Body of pancreas (tissue), 4 donors: ENCODE measurements at places on chromosomes 4 and X. TPM values are rescaled to one million over a fixed set of nuclear protein-coding genes. Genes with fewer than 3 reads are reported as not detected.

XPNPEP2 gene
- total RNA-seq: 5.6 TPM

SRPX2 gene
- 15.5 TPM for total RNA-seq

FAM120C gene
- total RNA-seq: 4.2 TPM

PHOX2B gene
- not detected for total RNA-seq

NPY2R gene
- under 0.01 TPM for total RNA-seq

HEPH gene
- total RNA-seq: 2.3 TPM

GPC3 gene
- total RNA-seq: 16.9 TPM

OTUD6A gene
- not detected for total RNA-seq

FGFBP2 gene
- total RNA-seq: 4.0 TPM

MAGEC1 gene
- not detected for total RNA-seq

NDP gene
- total RNA-seq: not detected

ASB11 gene
- not detected for total RNA-seq

NKX6-1 gene
- total RNA-seq: 5.7 TPM

MPP1 gene
- 31.6 TPM for total RNA-seq

GRCh38 chr4:159926871-159927270 is 824.0 kb downstream of the RAPGEF2 start:
- no peaks in the 10 kb centered on the region for H3K27me3 ChIP-seq
- no peak overlapping the region for H3K4me3 ChIP-seq
- H3K4me1 ChIP-seq: no peaks in the 10 kb centered on the region
- no peaks in the 10 kb centered on the region for H3K36me3 ChIP-seq

DNA sequence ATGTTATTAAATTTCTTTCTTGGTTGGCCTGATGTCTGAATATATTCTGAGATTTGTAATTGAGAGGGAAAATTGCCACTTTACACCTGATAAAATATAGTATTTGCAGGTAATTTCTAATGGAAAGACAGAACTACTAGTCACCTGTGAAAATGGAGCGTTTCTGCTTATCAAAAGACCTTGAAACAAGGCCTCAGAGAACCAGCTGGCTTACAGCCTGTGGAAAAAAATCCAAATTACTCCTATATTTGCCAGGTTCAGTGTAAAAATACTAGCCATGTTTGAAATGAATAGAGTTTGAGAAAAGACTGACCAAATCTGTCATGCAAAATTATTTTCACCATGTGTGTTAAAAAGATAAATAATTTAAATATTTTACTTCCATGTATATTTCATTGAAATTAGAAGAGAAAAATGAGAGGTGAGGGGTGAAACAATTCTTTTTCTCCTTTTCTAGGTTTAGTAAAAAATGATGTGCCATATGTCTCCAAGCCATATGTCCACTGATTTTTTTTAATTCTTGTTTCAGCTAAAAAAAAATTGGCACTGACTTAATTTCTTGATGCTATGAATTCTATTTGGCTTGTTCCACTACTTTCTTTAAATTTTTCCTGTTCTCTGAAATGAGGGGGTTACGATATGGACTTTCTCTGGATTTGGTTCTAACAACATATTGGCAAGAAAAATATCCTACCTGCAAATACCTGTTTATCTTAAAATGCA is 464.9 kb downstream of the GRXCR1 start:
- no peak overlapping the region for H3K4me3 ChIP-seq
- peaks cover 14% of the 10 kb centered on the region for H3K4me1 ChIP-seq
- no peaks in the 10 kb centered on the region for H3K27me3 ChIP-seq
- H3K27ac ChIP-seq: no peak overlapping the region

GRCh38 chr4:142091691-142092182 is 455.4 kb downstream of the IL15 start:
- H3K27ac ChIP-seq: no peak overlapping the region
- H3K4me3 ChIP-seq: no peak overlapping the region

- H3K36me3 ChIP-seq: no peaks in the 10 kb centered on the region
- H3K4me3 ChIP-seq: no peak overlapping the region
- H3K27ac ChIP-seq: no peak overlapping the region
- DNase-seq: no peak
- H3K27me3 ChIP-seq: no peaks in the 10 kb centered on the region
These were observed 147.0 kb upstream of the SH3RF1 start for GRCh38 chr4:169417629-169418282.

- DNase-seq: no peak
- H3K27me3 ChIP-seq: no peaks in the 10 kb centered on the region
These were observed 158.9 kb downstream of the ADAMTS3 start for GRCh38 chr4:72410158-72410557.

DNA sequence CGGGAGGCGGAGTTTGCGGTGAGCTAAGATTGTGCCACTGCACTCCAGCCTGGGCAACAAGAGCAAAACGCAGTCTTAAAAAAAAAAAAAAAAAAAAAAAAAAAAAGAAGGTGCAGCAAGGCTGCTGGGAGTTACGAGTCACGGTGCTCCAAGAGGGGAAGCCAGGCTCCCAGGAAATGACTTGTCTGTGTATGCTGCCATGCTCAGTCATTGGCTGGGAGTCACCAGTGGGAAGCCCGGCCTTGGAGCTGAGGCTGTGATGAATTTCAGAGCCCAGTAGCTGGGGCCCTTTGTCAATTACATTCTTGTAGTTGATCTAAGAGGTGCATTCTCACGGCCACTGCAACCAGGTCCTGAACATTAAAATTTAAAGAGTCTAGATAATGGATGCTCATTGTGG is 1105.1 kb upstream of the TENM3 start:
- no peak overlapping the region for H3K27ac ChIP-seq
- no peaks in the 10 kb centered on the region for H3K27me3 ChIP-seq
- H3K4me1 ChIP-seq: no peaks in the 10 kb centered on the region
- no peaks in the 10 kb centered on the region for H3K36me3 ChIP-seq

GRCh38 chr4:153398713-153399112 is 54.2 kb downstream of the MND1 start:
- H3K4me3 ChIP-seq: no peak overlapping the region
- no peaks in the 10 kb centered on the region for H3K4me1 ChIP-seq
- no peak overlapping the region for H3K27ac ChIP-seq
- DNase-seq: no peak

- no peak overlapping the region for H3K27ac ChIP-seq
- H3K36me3 ChIP-seq: no peaks in the 10 kb centered on the region
- no peak for DNase-seq
- H3K4me1 ChIP-seq: peaks cover 30% of the 10 kb centered on the region
- H3K4me3 ChIP-seq: no peak overlapping the region
These were observed 2.7 kb downstream of the LEF1 start for GRCh38 chr4:108166038-108166437.

GRCh38 chr4:79182209-79182608 is 143.7 kb downstream of the NAA11 start:
- no peaks in the 10 kb centered on the region for H3K27me3 ChIP-seq
- H3K4me1 ChIP-seq: no peaks in the 10 kb centered on the region
- DNase-seq: no peak
- H3K36me3 ChIP-seq: no peaks in the 10 kb centered on the region
- H3K27ac ChIP-seq: no peak overlapping the region
- H3K4me3 ChIP-seq: no peak overlapping the region

DNA sequence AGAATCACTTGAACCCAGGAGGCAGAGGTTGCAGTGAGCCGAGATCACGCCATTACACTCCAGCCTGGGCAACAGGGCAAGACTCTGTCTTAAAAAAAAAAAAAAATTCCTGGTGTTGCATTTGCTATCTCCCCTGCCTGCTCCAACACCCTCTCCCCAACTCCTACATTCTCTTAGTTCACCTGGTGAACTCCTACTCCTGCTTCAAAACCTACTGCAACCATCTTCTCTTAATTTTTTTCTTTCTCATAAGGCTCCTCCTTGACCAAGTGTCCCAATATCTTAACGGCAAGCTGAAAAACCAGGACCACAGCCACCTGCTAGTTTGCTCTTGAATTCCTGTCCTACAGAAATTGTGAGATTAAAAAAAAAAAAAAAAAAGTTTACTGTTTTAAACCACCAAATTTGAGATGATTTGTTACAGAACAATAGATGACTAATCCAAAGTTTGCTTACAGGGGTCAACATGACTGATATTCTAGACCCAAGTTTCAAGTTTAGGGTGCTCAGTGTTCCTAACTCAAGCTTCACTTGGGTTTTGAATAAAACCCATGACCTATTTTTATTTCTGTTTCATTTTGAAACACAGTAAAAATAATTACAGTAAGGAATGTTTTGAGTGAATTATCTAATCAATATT is 13.1 kb upstream of the ANXA5 start:
- peaks cover 5% of the 10 kb centered on the region for H3K27me3 ChIP-seq
- DNase-seq: no peak
- no peak overlapping the region for H3K27ac ChIP-seq
- H3K36me3 ChIP-seq: no peaks in the 10 kb centered on the region
- no peak overlapping the region for H3K4me3 ChIP-seq

DNA sequence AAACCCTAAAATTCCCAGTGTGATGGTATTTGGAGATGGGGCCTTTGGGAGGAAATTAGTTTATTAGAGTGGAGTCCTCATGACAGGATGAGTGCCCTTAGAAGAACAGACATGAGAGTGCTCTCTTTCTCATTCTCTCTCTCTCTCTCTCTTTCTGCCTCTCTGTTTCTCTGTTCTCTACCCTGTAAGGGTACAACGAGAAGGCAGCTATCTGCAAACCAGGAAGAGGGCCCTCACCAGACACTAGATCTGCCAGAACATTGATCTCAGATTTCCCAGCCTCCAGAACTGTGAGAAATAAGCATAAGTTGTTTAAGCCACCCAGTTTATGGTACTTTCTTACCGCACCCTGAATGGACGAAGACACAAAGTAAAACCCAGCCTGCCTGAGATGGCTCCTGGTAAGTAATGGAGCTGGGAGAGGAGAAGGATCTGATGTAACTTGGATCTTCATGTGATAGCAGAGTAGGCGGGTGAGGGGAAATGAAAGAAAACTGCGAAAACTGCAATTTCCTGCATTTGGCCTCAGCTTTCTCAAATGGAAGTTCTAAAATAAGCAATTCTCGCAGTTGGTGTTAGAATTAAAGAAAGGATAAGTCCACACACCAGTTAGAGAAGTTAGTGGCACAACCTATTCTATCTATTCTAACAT is 8.7 kb upstream of the CDS1 start:
- no peak overlapping the region for H3K4me3 ChIP-seq
- H3K27me3 ChIP-seq: no peaks in the 10 kb centered on the region
- H3K27ac ChIP-seq: no peak overlapping the region
- no peaks in the 10 kb centered on the region for H3K36me3 ChIP-seq
- DNase-seq: no peak

GRCh38 chr4:160180211-160180610 is 1077.3 kb downstream of the RAPGEF2 start:
- no peak for DNase-seq
- no peak overlapping the region for H3K27ac ChIP-seq
- H3K27me3 ChIP-seq: no peaks in the 10 kb centered on the region
- H3K36me3 ChIP-seq: no peaks in the 10 kb centered on the region

GRCh38 chrX:31006027-31006426 is 65.8 kb downstream of the FTHL17 start:
- DNase-seq: no peak
- no peak overlapping the region for H3K27ac ChIP-seq
- no peaks in the 10 kb centered on the region for H3K36me3 ChIP-seq
- H3K27me3 ChIP-seq: no peaks in the 10 kb centered on the region
- no peaks in the 10 kb centered on the region for H3K4me1 ChIP-seq
- H3K4me3 ChIP-seq: no peak overlapping the region

DNA sequence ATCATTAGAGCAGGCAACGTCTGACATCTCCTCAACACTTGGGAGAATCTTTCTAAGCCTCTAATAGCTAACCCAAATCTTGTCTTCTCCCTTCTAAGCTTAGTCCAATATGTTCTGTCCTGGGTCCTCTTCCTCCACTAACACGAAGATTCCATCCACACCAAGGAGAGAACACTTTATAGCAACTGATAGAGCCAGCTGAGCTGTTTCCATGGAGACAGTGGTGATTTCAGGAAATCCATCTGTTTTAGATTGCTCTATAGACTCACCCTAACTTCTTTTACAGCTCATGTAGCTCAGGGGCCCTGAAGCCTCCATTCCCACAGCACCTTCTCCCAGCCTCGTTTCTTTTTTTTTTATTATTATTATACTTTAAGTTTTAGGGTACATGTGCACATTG is 37.4 kb downstream of the SCD5 start:
- no peaks in the 10 kb centered on the region for H3K36me3 ChIP-seq
- no peaks in the 10 kb centered on the region for H3K27me3 ChIP-seq
- H3K4me3 ChIP-seq: no peak overlapping the region
- H3K4me1 ChIP-seq: no peaks in the 10 kb centered on the region
- no peak overlapping the region for H3K27ac ChIP-seq
- DNase-seq: no peak

DNA sequence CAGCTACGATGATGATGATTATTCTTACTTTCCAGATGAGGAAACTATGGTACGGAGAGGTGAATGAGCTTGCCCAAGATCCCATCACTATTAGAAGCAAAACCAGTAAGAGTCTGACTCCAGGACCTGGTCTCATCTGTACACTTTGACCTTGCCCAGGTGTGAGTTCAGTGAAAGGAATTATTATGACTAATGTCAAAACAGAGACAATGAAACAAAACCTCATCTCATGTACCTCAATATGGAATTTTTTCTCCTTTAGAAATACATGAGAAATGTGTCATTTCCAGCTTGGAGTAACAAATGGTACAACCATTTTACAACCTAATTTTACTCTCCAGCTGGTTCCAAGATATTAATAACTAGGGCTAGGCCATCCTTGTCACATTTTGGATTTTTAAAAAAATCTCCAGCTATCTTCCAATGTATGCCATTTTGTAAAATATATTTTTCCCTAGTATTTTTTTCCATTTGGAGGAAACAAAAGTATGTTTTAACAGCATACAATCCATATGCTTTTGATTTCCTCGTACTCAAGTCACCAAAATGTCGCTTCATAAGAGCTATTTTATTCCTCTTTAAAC is 213.8 kb downstream of the PTTG2 start:
- no peak for DNase-seq
- no peak overlapping the region for H3K4me3 ChIP-seq
- no peaks in the 10 kb centered on the region for H3K36me3 ChIP-seq
- H3K4me1 ChIP-seq: peaks cover 23% of the 10 kb centered on the region
- no peaks in the 10 kb centered on the region for H3K27me3 ChIP-seq

GRCh38 chr4:187937557-187937956 is 58.0 kb upstream of the ZFP42 start:
- H3K4me3 ChIP-seq: no peak overlapping the region
- no peaks in the 10 kb centered on the region for H3K36me3 ChIP-seq
- DNase-seq: no peak
- no peak overlapping the region for H3K27ac ChIP-seq

DNA sequence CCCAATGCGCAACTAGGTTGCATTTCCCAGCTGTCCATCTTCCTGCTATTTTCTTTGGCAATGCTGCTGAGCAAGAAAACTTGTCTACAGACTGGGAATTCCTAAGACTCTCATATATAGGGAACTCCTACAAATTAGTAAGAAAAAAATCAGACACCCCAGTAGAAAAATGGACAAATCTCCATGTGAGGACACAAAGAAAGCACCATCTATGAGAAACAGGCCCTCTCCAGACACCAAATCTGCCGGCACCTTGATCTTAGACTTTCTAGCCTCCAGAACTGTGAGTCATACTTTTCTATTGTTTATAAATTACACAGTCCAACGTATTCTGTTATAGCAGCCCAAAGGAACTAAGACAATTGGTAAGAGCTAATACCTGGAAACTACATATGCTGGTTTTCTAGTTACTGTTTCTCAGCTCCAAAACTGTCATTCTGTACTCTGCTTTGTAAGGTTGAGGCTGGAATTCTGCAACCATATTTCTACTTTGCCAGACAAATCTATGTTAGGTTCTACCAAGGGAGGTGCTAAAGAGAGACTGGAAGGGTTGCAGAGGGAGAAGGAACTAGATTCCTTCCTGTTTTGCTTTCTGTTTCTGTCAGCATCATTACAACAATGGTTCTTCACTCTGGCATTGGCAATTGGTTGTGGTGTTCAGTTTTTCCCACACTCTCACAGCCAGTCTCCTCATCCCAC is 35.7 kb upstream of the FAM241A start:
- H3K27me3 ChIP-seq: no peaks in the 10 kb centered on the region
- no peak overlapping the region for H3K4me3 ChIP-seq
- H3K27ac ChIP-seq: no peak overlapping the region
- peak; percentile 14 for DNase-seq
